ENCODE measurements at places on chromosomes 11 and 22.

- DNase-seq: peak; percentile 42
- no peak overlapping the region for H3K27ac ChIP-seq
- H3K4me1 ChIP-seq: no peaks in the 10 kb centered on the region
- no peak overlapping the region for H3K4me3 ChIP-seq
- no peaks in the 10 kb centered on the region for H3K27me3 ChIP-seq
Measured at GRCh38 chr22:49571326-49571725, 256.3 kb downstream of the BRD1 start.

- DNase-seq: no peak
- H3K4me1 ChIP-seq: no peaks in the 10 kb centered on the region
- H3K36me3 ChIP-seq: no peaks in the 10 kb centered on the region
- H3K4me3 ChIP-seq: no peak overlapping the region
- H3K27me3 ChIP-seq: no peaks in the 10 kb centered on the region
- no peak overlapping the region for H3K27ac ChIP-seq
Measured at GRCh38 chr11:33660962-33661361, 39.7 kb downstream of the C11orf91 start.

GRCh38 chr22:24162436-24162835, 18.9 kb upstream of the SUSD2 start:
- no peak overlapping the region for H3K4me3 ChIP-seq
- no peak overlapping the region for H3K27ac ChIP-seq
- no peaks in the 10 kb centered on the region for H3K4me1 ChIP-seq
- H3K36me3 ChIP-seq: peaks cover 8% of the 10 kb centered on the region
- H3K27me3 ChIP-seq: no peaks in the 10 kb centered on the region

GRCh38 chr11:2737226-2737590, 37.4 kb upstream of the KCNQ1OT1 start:
- no peaks in the 10 kb centered on the region for H3K36me3 ChIP-seq
- no peak overlapping the region for H3K27ac ChIP-seq
- H3K27me3 ChIP-seq: no peaks in the 10 kb centered on the region

All from aorta (tissue), 5 donors.